ENCODE measurements at places on chromosomes 2 and 18. TPM values are rescaled to one million over a fixed set of nuclear protein-coding genes. Genes with fewer than 3 reads are reported as not detected.

ZNF532 gene
- 4.3 TPM for total RNA-seq

GRCh38 chr2:191212119-191212518 is 33.1 kb upstream of the MYO1B start:
- no peak for DNase-seq

- no peak for DNase-seq
Measured at GRCh38 chr2:236015171-236015570, 153.0 kb downstream of the GBX2 start.

NR4A2 gene
- 22.1 TPM for total RNA-seq

GRCh38 chr2:240287496-240288086 is 147.1 kb upstream of the OTOS start:
- no peak for DNase-seq

ZC3H8 gene
- 33.4 TPM for total RNA-seq

- DNase-seq = no peak
Measured at GRCh38 chr18:60099709-60100108, 199.9 kb downstream of the PMAIP1 start.

DNA sequence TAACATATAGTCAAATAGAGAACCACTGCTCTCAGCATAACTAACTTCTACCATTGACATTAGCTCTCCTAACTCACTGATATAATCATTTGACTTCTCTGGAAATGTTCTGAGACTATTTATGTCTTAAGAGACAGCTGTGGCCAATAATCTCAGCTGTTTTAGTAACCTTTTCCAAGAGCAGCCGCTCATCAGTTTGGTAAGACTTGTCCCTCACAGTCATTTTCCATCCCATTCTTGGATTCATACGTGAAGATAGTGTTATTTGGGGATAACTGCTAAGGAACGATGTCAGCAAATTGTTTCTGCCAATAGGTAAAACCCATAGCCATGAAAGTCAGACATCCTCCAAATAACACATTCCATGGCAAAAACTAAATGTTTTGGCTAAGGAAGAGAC is 127.8 kb downstream of the LNPK start:
- DNase-seq = no peak

SIX2 gene
- total RNA-seq = not detected

STPG4 gene
- not detected for total RNA-seq

DNA sequence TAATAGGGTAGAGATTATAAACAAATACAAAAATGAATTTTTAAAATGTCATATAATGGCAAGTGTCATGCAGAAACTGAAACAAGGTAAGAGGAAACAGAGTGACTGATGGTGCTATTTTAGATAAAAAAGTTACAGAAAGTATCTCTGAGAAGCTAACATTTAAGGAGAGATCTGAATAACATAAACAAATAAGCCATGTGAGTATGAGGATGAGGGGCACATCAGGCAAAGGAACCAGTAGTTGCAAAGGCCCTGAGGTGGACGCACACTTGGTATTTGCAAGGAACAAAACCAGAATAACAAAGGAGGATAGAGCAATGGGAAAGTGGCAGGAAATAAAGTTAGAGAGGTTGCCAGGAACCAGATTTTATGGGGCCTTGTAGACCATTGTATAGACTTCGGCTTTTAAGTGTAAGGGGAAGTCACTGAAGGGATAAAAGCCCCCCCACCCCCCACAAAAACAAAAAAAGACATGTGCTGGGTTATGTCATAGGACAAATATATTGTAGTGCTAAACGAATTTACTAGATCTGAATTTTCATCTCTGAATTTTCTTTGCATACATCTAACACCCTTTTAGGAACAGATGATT is 159.2 kb downstream of the DTNB start:
- DNase-seq = no peak

APLF gene
- total RNA-seq = 3.8 TPM

GRCh38 chr2:38658613-38659012 is 7.3 kb upstream of the GALM start:
- no peak for DNase-seq

DNA sequence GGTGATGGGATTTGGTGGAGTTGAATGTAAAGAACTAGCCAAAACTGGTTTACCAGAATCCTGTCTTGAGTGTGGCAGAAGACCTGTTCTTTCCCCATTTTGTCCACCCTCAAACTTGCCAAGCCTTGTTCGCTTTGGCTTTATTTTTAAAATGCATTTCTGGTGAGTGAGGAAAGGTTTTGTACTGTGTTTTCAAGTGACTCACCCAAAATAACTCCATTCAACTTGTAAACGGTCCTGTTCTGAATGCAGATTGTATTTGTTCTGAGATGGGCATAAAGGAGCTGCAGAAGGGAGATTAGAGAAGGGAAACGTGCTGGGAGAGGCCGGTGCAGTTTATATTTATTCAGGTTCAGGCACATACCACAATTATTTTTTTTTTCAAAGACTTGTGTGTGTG is 5.3 kb upstream of the ITPRID2 start:
- no peak for DNase-seq

GRCh38 chr2:9668687-9669345 is 38.0 kb upstream of the YWHAQ start:
- no peak for DNase-seq

DNA sequence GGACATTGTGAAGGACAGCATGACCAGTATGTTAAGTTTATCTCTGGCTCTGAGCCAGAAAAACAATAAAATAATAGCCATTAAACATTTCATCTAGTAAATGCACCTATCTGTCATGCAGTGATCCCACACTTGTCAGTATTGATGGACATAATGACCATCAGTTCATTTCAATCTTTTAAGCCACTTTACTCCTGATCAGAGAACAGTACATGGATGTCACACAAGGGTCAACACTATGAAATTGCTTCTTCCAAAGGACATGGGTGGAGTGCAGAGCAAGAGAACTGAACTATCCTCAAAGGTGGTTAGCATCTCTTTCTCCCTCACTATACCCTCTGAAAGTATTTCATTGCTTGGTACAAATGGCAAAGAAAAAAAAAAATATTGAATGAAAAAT is 816.0 kb upstream of the GYPC start:
- DNase-seq = no peak

DNA sequence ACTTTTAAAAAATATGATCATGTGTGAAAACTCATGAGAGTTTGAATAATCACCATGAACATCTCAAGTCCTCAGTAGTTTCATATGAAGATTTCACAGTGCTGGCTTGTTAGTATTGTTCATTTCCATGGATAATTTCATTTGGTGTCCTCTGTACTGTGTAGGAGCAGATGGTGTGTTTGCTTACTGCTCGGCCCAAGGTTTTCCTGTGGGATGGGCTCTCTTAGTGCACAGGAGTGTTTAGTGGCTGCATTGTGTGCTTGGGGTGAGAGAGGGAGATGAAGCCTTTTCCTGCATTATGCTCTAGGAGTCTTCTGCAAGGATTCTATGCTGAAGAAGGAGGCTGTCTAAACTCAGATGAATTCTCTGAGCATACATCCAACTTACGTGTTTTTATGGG is 270.6 kb downstream of the SOCS6 start:
- no peak for DNase-seq

DNA sequence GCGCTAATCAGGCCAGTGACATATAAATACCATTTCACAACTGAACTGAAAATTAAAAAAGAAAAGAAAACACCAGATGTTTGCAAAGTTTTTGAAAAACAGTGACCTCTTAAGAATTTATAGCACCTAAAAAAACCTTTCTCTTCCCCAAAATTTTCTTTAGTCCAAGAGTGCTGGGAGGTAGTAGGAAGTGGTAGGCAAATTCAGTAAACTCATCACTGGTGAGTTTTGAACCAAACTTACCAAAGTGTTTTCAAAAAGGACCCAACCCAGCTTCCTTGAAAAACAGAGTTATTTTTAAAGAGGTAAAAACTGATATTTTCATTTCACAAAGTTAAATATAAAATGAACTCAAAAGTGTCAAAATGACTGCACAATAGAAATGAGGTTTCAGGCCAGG is 90.4 kb downstream of the TMEM247 start:
- no peak for DNase-seq

PSTPIP2 gene
- 39.0 TPM for total RNA-seq

- no peak for DNase-seq
Measured at GRCh38 chr2:146244830-146245229, 1600.0 kb upstream of the ACVR2A start.

LIMS2 gene
- 8.2 TPM for total RNA-seq

DNA sequence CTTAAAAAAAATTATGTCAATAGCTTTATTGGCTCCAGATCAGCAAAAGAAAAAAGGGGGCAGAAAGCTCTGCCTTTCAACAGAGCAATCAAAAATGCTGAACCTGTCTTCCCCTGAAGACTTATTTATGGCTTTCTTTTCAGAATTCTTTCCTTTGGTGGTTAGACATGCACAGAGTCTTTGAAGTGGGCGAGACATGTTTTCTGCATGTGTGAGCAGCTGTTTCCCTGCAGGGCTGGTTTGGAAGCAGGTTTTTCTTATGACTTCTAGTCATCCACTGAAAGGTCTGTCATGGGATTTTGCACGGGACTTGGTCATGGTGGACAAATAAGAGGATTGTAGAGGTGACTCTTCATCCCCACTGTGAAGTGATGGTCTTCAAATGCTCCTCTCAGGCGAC is 160.3 kb downstream of the VAPA start:
- no peak for DNase-seq

GRCh38 chr2:241064008-241064801 is 37.9 kb downstream of the MTERF4 start:
- DNase-seq = no peak

DNA sequence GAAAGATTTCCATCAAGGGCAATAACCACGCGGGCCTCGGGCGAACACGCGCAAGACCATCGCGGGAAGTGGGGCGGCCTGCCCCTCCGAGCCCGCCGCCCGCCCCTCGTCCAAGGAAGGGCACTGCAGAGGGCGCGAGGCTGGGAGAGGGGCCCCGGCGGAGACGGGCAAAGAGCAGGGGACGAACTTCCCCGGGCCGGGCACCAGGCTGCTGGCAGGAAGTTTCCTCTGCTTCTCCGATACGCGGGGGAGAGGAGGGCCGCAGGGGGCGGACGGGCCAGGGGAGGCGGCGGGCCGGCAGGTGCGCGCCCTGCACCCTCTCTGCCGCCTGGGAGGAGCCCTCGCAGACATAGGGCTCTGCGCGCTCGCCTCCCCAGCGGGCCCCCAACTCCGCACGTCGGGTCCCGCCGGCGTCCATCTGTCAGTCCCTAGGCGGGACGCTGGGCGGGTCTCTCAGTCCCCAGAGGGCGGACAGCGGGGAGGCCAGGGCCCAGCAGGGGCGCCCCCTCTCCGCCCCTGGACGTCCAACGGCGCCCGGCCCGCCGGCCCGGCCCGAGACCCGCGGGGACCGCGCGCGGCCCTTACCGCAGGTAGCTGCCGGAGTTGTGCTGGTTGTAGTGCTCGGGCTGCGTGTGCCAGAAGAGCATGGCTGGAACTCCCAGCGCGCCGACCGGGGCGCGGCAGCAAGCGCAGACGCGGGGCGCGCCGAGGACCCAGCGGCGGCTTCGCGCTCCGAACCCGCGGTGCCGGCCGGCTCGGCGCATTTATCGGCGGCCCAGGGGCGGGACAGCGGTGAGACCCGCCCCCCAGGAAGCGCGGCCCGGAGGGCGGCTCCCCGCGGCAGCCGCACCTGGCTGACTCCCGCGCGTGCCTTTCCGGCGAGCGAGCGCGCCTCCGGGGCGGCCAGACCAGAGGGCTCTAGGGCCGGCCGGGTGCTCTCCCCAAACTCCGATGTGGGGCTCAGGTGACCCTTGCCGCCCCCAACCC is at the start of gene TFCP2L1:
TFCP2L1 (minus strand) TSS at position 740 of the 987 bp plus-strand sequence; CDS start at position 647, 93 bp downstream.
- peak; percentile 32 for DNase-seq

BUB1 gene
- 68.4 TPM for total RNA-seq

- DNase-seq = peak; percentile 10
Measured at GRCh38 chr2:134320930-134321329, 67.1 kb downstream of the MGAT5 start.

ANKRD44 gene
- 120 TPM for total RNA-seq
